ENCODE measurements at places on chromosomes 7 and 10. TPM values are rescaled to one million over a fixed set of nuclear protein-coding genes. Genes with fewer than 3 reads are reported as not detected.

Gene LRRC61
- 0.24 TPM for total RNA-seq

Gene KNDC1
- total RNA-seq: 2.6 TPM

Gene MRPS17
- total RNA-seq: 15.7 TPM

Gene FAM25C
- not detected for total RNA-seq

GRCh38 chr7:64902806-64903721 is at the start of gene ZNF273:
Gene ZNF273 (plus strand): TSS chr7:64903273. CDS start chr7:64903318, 45 bp downstream.
- H3K4me3 ChIP-seq: peak within 1 kb of the TSS; percentile 99
- peak within 1 kb of the TSS; percentile 86 for H3K27ac ChIP-seq
- H3K36me3 ChIP-seq: no peaks in the 10 kb centered on the region
- peak; percentile 79 for DNase-seq

DNA sequence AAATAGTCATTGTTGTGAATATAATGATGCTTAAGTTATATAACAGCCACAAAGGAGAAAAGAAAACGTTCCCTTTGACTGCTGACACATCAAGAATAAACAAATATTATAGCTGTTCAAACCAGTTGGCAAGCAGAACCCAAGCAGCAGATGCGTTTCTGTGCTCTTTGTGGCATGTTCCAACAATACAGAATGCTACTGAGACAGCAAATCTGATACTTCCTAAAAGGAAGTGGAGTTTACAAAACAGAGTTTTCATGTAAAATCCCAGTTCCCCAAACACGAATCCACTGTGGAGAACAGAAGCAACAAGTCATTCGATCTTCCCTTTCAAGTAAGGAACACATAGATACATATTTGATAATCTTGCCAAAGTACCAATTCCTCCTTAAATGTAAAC is 170.9 kb upstream of the ASAH2 start:
- peaks cover 10% of the 10 kb centered on the region for H3K4me1 ChIP-seq
- no peak for DNase-seq
- H3K27ac ChIP-seq: no peak overlapping the region
- no peak overlapping the region for H3K4me3 ChIP-seq
- H3K36me3 ChIP-seq: no peaks in the 10 kb centered on the region

DNA sequence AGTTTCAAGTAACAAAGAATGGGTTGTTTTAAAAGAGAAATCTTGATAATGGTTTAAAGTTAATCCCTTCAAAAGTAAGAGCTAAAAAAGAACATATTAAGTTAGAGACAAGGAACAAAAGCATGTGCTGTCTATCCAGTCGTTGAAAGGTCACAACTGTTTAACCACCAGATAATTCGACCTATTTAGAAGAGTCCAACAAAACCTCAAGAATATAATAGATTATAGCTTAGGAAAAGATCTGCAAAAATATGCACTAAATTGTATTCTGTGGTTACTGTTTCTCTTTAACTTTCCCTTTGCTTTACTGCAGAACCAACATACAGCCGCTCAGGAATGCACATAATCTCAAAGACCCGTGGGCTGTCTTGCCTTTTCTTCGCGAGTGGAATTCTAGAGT is 74.9 kb downstream of the PCGF5 start:
- H3K4me1 ChIP-seq: no peaks in the 10 kb centered on the region
- no peak overlapping the region for H3K4me3 ChIP-seq
- H3K27ac ChIP-seq: no peak overlapping the region
- peak; percentile 75 for DNase-seq
- H3K27me3 ChIP-seq: no peaks in the 10 kb centered on the region

DNA sequence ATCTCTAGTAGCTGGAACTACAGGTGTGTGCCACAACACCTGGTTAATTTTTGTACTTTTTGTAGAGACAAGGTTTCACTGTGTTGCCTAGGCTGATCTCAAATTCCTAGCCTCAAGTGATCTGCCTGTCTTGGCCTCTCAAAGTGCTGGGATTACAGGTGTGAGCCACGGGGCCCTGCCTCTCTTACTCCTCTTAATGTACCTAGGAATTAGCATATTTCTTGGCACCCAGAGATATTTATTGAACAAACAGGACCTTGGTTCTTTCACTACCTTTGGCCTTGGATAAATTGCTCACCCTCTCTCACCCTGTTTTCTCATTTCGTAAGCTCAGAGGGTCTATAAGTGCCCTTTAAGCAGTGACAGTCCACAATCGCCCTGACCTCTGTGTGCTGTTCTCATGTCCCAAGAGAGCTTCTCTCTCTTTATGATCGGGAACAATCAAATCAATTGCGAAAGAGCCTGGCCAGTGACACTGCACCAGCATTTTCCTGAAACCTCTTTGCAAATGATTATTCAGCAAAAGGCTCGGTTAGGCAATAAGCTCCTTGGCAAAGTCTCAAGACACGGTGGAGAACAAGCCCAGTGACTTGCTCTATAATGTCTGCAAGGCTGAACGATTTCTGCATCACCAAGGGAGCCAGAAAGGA is 117.7 kb downstream of the APBB1IP start:
- peak; percentile 58 for DNase-seq
- no peaks in the 10 kb centered on the region for H3K36me3 ChIP-seq
- no peaks in the 10 kb centered on the region for H3K27me3 ChIP-seq

- H3K4me1 ChIP-seq: peaks cover 3% of the 10 kb centered on the region
- no peaks in the 10 kb centered on the region for H3K36me3 ChIP-seq
- no peaks in the 10 kb centered on the region for H3K27me3 ChIP-seq
- no peak overlapping the region for H3K4me3 ChIP-seq
- DNase-seq: peak; percentile 59
Observed at GRCh38 chr7:107372298-107372697, 97.6 kb upstream of the GPR22 start.

DNA sequence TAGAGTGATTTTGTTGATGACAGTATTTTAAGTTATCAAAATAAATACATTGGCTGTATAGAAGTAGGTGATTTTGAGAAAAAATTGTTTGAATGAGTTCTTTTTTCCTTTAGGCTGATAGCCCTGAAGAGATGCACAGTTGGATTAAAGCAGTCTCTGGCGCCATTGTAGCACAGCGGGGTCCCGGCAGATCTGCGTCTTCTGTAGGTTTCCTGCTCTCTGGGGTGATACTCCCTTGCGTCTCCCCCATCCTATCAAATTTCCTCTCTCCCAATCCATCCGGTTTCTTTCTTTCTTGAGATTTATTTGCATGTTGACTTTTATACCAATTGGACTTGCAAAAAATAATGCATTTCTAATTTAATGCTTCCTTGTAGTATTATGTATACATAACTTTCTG is 27.6 kb upstream of the ARMS2 start:
- no peak overlapping the region for H3K4me3 ChIP-seq
- H3K36me3 ChIP-seq: peaks cover 6% of the 10 kb centered on the region
- no peaks in the 10 kb centered on the region for H3K4me1 ChIP-seq
- no peaks in the 10 kb centered on the region for H3K27me3 ChIP-seq

DNA sequence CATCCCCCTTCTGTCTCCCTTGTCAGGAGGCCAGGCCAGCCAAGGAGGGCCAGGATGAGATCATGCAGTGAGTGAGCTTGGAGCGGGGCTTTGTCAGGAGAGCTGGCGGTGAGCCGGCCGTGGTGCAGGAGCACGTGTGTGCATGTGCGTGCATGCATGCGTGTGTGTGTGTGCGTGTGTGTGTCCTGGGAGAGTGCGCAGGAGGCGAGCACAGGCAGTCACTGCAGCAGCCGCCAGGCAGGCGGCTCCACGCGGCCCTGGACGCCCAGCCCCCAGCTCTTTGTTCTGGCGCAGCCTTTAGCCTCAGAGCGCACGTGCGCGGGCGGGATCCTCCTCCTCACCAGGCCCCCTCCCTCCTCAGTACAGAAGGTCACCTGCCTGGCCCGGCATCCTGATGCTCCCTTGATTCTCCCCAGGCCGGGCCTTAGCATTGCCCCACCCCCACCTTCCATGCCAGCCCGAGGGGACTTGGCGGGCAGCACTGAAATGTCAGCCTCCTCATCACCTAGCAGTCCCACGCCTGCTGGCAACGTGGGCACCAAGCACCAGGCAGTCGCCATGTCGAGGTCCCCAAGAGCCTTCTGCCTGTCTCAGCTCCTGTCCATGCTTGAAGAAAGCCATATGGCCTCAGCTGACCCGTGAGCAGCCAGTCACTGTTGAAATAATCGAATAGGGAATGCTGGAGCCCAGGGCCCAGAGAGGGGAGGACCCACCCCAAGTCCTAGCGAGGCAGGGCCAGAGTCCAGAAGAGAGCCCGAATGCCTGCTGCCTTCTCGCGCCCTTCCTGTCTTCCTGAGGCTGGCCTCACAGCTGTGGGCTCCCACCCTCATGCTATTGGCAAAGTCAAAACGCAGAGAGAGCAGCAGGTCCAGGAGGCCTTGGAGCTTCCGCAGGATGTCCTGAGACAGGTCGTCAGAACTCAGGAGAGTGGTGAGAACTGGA is 125.9 kb upstream of the PPIF start:
- no peak overlapping the region for H3K4me3 ChIP-seq
- peaks cover 40% of the 10 kb centered on the region for H3K4me1 ChIP-seq
- H3K27ac ChIP-seq: peak overlapping the region; percentile 8
- peak; percentile 86 for DNase-seq
- H3K36me3 ChIP-seq: peaks cover 33% of the 10 kb centered on the region

- no peak overlapping the region for H3K27ac ChIP-seq
- no peak for DNase-seq
- peaks cover 30% of the 10 kb centered on the region for H3K4me1 ChIP-seq
Observed at GRCh38 chr10:99995269-99995668, 14.5 kb downstream of the DNMBP start.

DNA sequence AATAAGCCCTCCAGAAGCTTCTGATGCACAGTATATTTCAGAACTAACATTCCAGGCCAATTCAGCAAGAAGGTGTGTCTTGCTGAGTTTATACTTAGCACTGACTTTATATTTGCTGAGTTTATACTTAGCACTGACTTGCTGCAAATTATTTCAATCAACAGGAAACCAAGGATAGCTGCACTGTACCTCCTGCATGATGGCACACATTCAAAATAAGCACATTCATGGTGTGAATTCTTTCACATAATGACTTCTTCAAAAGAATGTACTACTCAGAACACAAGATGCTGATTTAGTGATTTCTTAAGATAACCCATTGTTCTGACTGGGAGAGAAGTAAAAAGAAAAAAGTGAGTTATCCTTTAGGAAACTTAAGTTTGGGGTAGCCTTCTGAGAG is 52.0 kb downstream of the JAZF1 start:
- H3K36me3 ChIP-seq: no peaks in the 10 kb centered on the region
- H3K4me3 ChIP-seq: no peak overlapping the region

DNA sequence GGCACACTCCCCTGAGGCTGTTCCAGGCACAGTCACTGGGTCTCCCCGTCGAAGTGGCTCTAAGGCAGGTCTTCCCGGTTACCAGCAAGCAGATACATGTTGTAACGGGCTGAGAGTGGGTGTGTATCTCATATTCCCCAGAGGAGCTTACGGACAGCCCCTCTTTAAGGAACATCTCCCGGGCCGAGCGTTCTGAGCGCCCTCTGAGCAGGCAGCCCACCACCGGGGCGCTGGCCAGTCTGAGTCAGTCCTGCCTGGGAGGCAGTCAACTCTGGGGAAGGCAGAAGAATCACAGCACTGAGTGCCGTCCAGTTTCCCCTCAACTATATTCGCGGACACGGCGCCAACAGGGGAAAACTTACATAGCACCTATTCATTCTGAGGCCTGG is 117.4 kb downstream of the LHPP start:
- no peak overlapping the region for H3K27ac ChIP-seq
- DNase-seq: no peak
- H3K27me3 ChIP-seq: no peaks in the 10 kb centered on the region
- no peaks in the 10 kb centered on the region for H3K36me3 ChIP-seq
- no peaks in the 10 kb centered on the region for H3K4me1 ChIP-seq

GRCh38 chr7:23530405-23530804 is 1.4 kb downstream of the TRA2A start:
- no peaks in the 10 kb centered on the region for H3K27me3 ChIP-seq
- H3K4me1 ChIP-seq: peaks cover 10% of the 10 kb centered on the region
- DNase-seq: peak; percentile 26
- H3K4me3 ChIP-seq: peak overlapping the region; percentile 96
- H3K36me3 ChIP-seq: no peaks in the 10 kb centered on the region

DNA sequence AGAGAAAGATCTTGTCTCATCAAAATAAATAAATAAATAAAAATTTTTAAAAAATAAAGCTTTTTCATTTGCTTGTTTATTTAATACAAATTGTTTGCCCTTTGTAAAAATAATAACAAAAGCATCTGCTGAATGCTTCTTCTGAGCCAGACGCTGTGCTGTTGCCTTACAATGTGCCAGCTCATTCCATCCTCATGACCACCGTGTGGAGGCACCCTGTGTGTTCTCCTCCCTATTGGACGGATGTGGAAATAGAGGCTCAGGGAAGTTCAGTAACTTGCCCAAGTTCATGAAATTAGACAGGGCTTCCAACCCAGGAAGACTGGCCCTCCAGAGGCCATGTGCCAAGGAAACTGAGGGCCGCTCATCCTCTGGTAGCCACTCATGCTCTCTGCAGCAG is 120.6 kb downstream of the SH3PXD2A start:
- H3K36me3 ChIP-seq: no peaks in the 10 kb centered on the region
- no peak overlapping the region for H3K27ac ChIP-seq
- DNase-seq: no peak
- H3K4me1 ChIP-seq: peaks cover 12% of the 10 kb centered on the region

DNA sequence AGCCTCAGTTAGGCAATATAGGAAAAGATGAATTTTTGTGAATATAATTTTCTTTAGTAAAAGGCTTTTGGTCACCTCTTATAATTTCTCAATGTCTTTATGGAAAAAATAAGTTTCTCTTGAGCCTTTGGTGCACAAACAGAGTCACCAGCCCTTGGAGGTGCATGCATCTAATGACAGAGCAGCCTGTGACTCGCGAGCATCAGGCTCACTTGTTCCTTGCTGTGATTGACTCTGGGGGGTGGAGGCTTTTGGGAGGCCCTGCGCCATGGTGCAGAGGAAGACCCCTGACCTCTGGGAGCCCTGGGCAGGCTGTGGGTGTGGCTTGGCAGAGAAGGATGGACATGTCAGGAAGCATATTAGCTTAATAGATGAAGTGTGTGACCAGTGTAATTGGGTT is 60.2 kb downstream of the FIGNL1 start:
- H3K27ac ChIP-seq: no peak overlapping the region
- no peaks in the 10 kb centered on the region for H3K4me1 ChIP-seq
- H3K36me3 ChIP-seq: no peaks in the 10 kb centered on the region
- H3K4me3 ChIP-seq: no peak overlapping the region
- no peak for DNase-seq
- no peaks in the 10 kb centered on the region for H3K27me3 ChIP-seq

GRCh38 chr10:86252079-86252478 is 114.5 kb downstream of the GRID1 start:
- no peak overlapping the region for H3K4me3 ChIP-seq
- no peaks in the 10 kb centered on the region for H3K36me3 ChIP-seq
- DNase-seq: no peak

DNA sequence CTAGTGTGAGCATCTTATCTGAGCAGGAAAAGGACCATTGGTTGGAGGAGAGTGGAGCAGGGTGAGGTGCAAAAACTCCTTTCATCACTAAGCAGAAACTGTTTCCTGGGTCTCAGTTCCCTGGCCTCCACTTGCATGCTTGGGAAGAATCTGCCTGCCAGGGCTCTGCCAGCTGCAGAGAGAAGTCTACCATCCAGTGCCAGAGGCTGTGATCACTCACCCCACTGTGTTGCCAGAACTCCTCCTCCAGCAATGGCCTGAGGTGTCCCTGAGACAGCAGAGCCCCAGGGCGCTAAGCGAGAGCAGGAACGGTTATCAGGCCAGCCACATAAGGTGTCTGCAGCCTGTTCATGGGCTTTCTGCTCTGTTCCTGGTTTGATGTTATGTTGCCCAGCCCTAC is 991.4 kb downstream of the CCSER2 start:
- no peak overlapping the region for H3K4me3 ChIP-seq
- DNase-seq: no peak
- H3K4me1 ChIP-seq: no peaks in the 10 kb centered on the region
- H3K27me3 ChIP-seq: no peaks in the 10 kb centered on the region
- H3K27ac ChIP-seq: no peak overlapping the region
